ENCODE measurements at places on chromosomes 5 and 9. TPM values are rescaled to one million over a fixed set of nuclear protein-coding genes. Genes with fewer than 3 reads are reported as not detected.
A peak's percentile ranks its signal among the peaks of the same experiment; 100 is the strongest.

The PKD2L2 gene
- total RNA-seq: not detected

The GABRB2 gene
- total RNA-seq: 0.56 TPM

The ADRA1B gene
- 3.8 TPM for total RNA-seq

The HK3 gene
- 61.2 TPM for total RNA-seq

The TEK gene
- total RNA-seq: 56.3 TPM

The PHF2 gene
- 39.1 TPM for total RNA-seq

The MVB12B gene
- total RNA-seq: 47.8 TPM

The IGFBPL1 gene
- 0.35 TPM for total RNA-seq

The GADD45G gene
- 14.4 TPM for total RNA-seq

The MED27 gene
- total RNA-seq: 15.7 TPM

The DRD1 gene
- total RNA-seq: 0.62 TPM

The GRXCR2 gene
- total RNA-seq: not detected

The FOXE1 gene
- total RNA-seq: not detected

The SLC38A9 gene
- total RNA-seq: 23.8 TPM

The INSL4 gene
- total RNA-seq: not detected

The IARS1 gene
- total RNA-seq: 74.2 TPM

The IL33 gene
- 47.8 TPM for total RNA-seq

The INSL6 gene
- total RNA-seq: not detected

GRCh38 chr5:41722359-41722950 is 147.8 kb downstream of the OXCT1 start:
- DNase-seq: no peak

DNA sequence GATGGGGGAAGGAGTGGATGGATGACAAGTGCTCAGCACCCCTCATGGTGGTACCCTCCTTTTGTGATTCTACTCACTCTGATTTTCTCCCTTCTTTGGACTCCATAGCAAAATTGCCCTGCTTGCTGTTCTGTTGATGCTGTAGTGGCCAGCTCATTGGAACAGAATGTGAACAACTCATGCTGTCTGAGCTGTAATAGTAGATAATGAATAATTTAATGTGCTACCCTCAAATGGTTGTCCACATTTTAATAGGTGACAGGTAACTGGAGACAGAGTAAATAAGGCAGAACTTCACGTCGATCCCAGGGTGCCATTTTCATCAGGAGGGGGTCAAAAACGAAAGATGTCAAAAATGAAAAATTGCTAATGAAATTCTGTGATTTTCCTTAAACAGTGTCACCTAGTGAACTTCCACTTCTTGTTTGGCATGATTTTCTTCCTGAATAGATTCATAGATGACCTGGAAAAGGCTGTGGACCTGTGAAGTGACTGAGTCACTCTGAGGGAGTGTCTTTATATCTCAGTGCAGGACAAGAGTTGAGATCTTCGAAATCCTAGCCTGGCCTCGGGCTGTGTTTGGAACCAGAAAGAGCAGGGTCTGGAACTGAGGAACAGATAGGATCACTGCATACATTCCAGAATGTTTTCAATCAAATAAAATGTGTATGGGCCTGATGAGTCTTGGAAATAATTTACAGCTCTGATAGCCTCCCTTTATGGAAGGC is 270.2 kb downstream of the PSAT1 start:
- no peak for DNase-seq

- DNase-seq: no peak
Observed at GRCh38 chr5:103808464-103809106, 246.0 kb upstream of the NUDT12 start.

GRCh38 chr9:120974181-120974580 is 47.6 kb upstream of the TRAF1 start:
- no peak for DNase-seq

GRCh38 chr5:74954919-74955318 is 88.7 kb upstream of the FAM169A start:
- no peak for DNase-seq

DNA sequence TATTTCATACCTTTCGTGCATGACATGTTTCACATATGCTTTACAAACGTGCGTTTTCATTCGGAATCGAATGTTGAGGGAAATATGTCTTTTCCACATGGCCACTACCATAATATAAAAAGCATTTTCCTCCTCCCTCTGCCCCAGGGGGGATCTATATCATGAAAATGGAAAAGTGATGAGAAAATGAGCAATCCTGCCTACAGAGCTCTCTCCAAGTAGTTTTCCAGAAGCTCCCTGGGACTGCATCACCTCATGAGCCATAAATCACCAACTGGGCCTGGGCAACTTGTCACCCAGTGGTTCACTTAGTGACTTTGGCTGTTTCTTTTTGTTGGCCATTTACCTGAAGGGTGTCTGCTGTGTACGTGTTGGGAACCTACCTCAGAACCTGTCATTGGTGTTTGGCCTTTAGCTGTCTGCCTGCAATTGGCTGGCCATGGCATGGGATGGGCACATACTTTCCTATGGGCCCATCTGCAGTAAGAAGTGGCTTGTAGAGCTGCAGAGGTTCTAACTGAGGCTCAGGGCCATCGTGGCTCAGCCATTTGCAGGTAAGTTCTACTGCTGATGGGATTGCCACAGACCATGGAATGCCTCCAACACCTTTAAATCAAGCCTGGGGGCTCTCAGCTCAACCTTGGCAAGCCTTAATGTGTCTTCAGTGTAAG is 9.5 kb upstream of the TIFAB start:
- DNase-seq: no peak

GRCh38 chr9:89564346-89564878 is 40.4 kb upstream of the GADD45G start:
- no peak for DNase-seq

- no peak for DNase-seq
Observed at GRCh38 chr9:109010746-109011145, 2.6 kb downstream of the CTNNAL1 start.

DNA sequence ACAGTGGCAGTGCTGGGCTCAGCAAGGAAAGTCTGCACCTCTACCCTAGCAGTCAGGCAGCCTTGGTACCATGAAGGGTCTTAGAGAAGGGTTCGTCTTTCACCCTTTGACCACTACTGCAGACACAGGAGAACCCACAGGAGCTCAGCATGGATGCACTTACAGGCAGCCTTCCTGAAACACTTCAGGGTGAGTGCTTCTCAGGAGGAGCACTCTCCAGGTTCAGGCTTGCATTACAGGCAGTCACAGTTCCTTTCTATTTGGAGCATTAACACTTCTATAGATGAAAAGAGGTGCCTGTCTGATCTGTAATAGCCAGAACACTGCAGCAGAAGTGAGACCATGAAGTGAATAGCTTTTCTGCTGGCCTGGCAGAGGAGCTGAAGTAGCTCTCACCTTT is 8.7 kb upstream of the CYLC2 start:
- no peak for DNase-seq

DNA sequence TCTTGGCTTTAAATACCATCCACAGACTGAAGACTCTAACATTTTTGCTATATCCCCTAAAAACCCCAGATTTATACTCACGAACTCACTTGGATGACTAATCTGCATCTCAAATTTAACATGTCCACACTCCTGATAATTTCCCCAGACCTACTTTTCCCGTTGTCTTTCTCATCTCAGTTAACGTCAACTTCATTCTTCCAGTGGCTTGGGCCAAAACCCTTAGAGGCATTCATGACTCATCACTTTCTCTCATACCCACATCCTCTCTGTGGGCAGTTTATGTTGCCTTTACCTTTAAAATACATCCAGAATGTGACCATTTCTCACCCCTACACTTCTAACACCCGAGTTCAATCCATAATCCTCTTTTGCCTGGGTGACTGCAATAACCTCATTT is 96.7 kb downstream of the EDIL3 start:
- DNase-seq: no peak

- DNase-seq: peak; percentile 84
Observed at GRCh38 chr5:131795879-131796792, 681 bp downstream of the FNIP1 start.

DNA sequence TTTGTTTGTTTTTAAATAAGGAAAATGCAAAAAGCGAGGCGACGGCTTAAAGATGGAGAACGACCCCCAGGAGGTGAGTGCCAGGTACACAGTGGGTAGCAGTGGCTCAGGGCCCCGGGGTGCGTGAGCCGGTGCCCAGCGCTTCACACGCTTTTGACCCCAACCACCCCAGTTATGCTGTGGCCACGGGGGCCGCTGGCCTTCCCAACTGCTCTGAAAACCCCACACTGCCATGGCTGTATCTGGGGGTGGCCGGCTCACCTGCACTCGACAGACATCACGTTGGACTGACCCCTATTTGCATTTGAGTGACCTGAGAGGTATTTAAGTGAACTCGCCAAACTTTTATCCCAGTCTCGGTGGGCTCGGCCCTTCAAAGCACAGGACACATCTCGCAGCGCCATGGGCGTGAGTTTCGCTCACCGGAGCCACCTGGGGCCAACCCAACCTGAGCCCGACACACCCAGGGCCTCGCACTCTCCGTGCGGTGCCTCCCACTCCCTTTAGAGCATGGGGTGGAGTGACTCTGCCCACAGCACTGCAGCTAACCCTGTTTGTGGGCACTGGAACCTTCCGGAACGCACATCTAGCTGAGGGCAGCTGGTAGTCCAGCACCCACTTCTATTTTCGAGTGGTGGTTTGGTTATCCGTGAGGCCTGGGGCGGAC is 13.7 kb upstream of the AJM1 start:
- no peak for DNase-seq

DNA sequence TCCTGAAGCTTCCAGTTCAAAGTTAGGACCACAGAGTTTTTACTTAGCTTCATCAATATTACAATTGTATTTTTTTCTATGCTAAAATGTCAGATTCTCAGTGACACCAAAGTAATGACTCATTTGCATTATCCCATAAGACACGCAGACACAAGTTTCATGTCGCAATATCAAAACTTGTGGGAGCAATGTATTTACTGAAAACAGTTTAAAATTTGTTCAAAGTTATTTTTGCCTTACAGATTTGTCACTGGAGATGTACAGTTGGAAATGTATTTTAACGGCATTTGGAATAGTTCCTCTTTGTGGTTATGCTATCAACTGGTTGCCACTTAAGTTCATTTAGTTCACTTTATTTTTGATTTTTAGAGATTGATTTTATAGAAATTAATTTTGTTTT is 36.2 kb upstream of the DAP start:
- no peak for DNase-seq

DNA sequence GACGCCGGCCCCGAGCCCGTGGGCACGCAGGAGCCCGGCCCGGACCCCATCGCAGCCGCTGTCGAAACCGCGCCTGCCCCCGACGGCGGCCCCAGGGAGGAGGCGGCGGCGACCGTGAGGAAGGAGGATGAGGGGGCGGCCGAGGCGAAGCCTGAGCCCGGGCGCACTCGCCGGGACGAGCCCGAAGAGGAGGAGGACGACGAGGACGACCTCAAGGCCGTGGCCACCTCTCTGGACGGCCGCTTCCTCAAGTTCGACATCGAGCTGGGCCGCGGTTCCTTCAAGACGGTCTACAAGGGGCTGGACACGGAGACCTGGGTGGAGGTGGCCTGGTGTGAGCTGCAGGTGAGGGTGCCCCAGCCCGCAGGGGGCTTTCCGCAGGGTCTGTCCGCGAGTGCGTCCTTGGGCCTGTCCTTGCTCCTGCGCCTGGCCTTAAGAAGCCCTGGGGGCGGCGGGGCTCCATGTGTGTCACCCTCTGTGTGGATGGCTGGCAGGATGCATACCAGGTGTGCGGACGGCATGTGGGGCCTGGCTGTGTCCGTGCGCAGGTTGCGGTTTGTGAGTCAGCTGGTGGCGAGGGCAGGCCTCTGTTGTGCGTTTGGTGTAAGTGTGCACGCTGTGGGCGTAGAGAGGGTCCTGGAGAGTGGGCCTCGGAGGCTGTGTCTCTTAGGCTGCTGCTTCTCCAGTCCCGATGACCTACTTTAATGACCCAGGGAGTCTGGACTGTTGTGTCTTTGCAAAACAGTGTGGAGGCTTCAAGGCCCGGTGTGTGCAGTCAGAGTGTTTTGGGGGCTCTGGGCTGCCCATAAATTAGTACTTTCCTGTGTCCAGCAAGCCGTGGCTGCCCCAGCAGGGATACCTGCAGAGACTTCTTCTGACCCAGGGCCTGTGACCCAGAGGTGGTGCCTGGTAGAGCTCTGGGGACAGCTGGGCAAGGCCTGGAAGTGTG is 1.6 kb downstream of the WNK2 start:
- no peak for DNase-seq

DNA sequence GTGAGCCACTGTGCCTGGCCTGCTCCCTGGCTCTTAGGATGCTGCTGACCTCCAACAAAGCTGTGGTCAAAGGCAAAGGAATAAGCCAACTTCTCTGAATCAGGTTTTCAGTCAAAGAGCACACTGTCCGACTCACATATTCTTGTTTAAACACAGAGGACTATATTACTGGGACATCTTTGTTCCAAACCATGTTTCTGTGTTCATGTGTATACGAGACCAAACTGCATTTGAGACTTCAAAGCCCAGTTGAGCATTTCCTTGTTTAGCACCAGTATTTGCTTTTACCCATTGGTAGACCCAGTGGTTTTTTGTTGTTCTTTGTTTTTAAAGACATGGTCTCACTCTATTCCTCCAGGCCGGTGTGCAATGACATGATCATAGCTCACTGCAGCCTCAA is 100.2 kb downstream of the SCAI start:
- DNase-seq: no peak

DNA sequence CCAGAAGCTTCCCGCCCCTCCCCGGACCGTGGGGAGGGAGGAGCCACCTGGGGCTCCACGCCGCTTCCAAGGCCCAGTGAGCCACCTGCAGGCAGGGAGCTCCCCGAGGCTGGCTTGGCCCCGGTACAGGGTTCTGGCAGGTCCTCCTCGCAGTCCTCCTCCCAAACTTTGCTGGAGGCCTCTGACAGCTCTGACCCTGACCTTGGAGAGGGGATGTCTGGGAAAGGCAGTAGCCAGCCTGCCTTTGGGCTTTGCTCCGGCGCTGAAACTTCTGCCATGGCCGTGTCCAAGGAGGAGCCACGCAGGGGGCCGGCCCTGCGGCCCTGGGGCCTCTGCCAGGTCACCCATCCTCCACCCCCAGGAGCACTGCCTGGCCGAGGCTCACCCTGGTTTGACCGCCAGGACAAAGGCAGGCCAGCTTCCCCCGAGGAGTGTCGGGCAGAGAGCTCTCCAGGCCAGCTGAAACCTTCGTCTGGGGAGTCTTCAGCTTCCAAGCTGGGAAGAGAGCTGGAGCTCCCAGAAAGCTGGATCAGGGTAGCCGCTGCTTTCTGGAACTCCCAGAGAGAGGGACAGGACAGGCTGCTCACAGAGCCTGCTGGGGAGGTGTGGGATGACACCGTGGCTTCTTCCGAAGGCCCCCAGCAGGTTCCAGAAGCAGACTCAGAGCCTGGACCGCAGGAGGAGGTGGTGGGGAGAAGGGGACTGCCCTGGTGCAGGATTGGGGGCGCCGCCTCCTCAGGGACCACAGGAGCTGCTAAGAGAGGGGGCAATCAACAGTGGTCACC is 9.0 kb upstream of the QSOX2 start:
- DNase-seq: no peak

GRCh38 chr5:137635521-137635921 is 100.4 kb downstream of the KLHL3 start:
- DNase-seq: no peak

GRCh38 chr5:55407059-55407684 is 99.4 kb downstream of the MTREX start:
- no peak for DNase-seq

Measured in lower lobe of right lung (tissue), 2 donors.